ENCODE measurements at places on chromosomes 5 and 9.

DNA sequence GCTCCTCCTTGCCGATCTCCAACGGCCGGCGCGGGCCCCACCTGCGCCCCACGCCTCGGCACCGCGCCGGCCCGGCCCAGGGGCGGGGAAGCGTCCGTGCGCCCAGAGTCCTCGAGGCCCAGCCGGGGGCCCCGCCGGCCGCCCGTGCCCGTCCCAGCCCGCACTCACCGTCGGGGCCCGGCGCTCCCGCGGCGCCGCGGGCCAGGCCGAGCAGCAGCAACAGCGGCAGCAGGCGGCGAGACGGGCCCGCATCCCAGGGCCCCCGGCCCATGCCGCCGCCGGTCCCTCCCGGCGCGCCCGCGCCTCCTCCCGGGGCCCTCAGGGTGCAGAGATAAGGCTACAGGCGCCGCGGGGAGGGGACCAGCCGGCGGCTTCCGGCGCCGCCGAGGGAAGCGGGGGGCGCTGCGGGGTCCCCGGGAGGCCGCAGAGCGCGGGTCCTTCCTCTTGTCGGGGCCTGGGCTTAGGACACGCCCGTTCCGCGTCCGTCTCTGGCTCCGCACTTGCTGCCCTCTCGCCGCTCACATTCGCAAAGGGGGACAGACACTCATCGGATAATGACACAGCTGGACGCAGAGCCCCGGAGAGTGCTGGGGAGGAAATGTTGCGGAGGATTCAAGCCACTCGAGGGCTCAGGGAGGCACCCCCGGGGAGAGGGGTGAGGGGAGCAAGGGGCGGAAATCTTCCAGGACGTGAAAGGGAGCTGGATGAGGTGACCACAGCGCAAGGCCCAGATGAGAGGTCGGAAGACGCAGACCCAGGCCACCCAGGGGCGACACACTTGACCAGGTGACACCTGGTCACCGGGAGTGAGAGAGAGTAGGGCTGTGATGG, at the start of gene SUSD1:
Gene SUSD1 (minus strand): TSS at position 333 of the 831 bp plus-strand sequence. CDS start 62 bp downstream, at position 271.
- DNase-seq: no peak

DNA sequence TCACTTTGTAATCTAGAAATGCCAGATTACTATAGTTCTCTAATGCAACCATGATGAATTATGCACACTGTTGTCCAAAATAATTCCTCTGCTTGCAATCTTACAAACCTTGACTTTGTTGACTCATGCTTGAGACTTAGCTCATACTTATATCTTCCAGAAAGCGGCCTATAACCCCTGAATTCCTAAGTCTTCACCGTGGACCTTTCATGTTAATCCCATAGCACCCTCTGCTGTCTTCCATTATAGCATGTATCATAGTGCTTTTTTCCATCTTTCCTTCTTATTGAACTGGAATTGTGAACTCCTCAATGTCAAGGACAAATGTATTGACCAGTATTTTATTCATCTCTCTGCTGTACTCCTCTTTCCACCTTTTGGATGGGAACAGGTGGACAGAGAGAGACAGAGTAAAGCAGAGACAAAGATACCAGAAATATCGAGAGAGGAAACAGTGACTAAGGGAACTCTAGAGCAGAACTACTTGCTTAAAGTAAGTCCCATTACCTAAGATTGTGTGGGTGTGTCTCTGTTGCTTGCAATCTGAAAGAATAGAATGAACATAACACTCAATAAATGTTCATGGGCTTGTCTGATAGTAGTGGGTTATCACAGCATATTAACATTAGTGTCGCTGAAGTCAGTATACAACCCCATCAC, 110.0 kb downstream of the LURAP1L start:
- no peak for DNase-seq

GRCh38 chr9:36486329-36486932, 86.3 kb upstream of the MELK start:
- no peak for DNase-seq

DNA sequence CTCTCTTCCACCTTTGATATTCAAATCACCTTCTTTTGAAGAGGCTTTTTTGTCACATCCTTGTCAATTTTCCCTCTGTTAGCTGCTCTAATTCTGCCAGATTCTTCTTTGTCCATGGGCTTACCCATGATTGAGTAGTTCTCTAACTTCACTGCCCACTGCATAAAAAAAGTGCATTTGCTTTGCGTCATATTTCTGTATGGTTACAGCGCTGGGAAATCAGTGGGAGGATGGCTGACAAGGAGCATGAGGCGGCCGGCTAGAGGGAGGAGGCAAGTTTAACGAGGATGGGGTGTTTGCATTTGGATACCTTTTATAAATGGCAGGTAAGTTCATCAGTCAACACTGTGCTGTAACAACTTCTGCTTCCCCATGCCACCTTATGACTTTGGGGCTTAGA, 116.5 kb upstream of the LHFPL2 start:
- no peak for DNase-seq

- no peak for DNase-seq
Measured at GRCh38 chr5:157865781-157866180, 6.8 kb upstream of the CLINT1 start.

GRCh38 chr5:154002093-154002492, 36.6 kb downstream of the FAM114A2 start:
- DNase-seq: no peak

DNA sequence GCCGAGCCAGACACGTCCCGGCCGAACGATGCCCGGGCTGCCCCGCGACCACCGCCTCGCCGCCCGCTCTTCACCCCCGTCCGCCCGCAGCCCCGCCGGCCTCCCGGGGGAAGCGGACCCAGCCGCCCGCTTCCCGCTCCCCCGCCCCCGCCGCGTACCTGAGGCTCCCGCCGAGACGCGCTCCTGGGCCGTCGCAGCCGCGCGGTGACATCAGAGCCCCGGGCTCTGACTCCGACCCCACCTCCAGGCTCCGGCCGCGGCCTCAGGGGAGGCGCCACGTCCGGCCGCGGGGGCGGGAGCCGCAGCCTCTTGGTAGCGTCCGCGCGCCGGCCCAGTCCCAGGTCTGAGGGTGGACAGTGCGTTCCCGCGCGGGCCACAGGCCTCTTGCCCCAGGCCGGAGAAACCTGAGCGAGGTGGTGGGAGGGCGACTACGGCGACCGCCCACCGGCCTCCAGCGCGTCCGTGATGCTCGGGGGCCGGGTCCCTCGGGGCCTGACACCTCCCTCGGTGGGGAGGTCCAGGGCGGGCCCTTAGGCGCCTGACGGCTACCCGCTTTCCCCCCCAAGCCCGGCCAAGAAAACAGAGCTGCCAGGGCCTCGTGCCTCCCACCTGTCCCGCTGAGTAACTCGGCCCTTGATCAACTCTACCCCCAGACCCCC, at the start of gene SHROOM1:
Gene SHROOM1 (minus strand): TSS at position 212 of the 659 bp plus-strand sequence. CDS start 4,507 bp downstream, outside the sequence.
- no peak for DNase-seq

- DNase-seq: no peak
Measured at GRCh38 chr5:146052780-146053179, 52.6 kb downstream of the PLAC8L1 start.

DNA sequence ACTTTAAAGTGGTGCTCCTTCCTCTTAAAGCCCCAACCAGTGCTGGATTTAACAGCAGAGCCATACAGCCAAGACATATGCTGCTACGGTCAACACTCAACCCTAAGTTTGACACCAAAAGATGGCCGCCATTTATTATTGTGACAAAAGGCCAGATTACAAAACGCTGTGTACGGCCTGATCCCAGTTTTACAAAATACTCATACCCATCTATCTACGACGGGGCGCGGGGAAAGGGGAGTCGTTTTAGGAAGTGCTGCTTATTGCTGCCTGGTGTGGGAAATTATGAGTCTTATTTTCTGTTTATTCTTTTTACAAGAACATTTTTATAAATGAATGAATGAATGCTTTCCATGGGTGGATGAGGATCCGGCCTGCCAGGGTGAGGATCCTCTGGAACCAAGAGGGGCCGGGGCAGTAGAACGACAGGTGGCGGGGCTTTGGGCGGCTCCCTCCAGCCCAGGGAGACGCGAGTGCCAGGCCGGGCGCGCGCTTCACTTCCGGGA, 457 bp upstream of the IDNK start:
- DNase-seq: no peak

- no peak for DNase-seq
Measured at GRCh38 chr5:120516805-120517204, 52.7 kb downstream of the PRR16 start.

DNA sequence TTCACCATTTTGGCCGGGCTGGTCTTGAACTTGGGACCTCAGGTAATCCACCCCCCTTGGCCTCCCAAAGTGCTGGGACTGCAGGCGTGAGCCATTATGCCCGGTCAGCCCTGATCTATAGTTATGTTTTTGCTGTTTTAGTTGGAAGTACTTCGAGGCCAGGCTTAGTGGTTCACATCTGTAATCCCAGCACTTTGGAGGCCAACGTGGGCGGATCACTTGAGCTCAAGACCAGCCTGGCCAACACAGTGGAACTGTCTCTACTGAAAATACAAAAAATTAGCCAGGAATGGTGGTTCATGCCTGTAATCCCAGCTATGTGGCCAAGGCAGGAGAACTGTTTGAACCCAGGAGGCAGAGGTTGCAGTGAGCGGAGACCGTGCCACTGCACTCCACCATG, 2.0 kb downstream of the HSPA9 start:
- DNase-seq: no peak

- DNase-seq: no peak
Measured at GRCh38 chr5:7317751-7318150, 78.2 kb upstream of the ADCY2 start.

DNA sequence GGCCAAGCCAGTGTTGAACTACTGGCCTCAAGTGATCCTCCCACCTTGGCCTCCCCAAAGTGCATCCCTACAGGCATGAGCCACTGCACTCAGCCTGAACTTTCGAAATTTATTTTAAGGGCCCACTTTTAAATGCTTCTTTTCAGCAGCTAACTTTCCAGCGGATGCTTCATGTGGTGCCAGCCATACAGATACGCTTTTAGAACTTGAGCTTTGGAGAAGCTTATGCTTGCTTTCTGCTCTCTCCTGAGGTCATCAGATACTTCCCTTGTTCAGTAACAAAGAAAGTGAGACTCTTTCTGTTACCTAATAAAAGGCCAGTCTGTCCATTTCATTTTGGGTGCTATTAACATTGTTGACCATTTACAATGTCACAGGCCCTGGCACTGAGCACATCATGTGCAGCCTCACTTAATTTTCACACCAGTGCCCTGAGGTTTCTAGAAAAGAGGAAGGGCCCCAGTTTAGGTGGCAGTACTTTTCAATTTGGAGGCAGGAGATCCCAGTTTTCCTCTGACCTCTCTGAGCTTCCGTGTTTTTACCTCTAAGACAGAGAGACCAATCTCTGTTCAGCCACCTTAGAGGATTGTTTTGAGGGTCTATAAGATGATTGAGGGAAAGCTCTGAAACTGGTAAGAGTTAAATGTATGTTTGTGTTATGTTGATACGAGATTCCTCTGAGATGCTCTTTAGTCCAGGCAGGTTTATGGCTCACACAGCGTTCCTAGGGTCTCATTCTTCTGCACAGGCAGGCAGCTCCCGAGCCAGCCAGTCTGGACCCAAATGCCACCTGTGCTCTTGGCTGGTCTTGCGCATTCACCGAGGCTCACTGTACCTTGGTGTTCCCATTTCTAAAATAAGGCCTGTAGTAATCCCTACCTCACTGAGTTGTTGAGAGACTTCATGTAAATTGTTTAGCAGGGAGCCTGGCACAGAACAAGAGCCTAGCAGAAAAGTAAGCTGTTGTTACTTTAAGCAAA, 4.4 kb downstream of the ABL1 start:
- DNase-seq: no peak

All from stimulated activated CD4-positive, alpha-beta T cell treated with anti-CD3 and anti-CD28 coated beads, Interleukin-1b, Interleukin-23, amount 100 ng/mL, for 1 hour (primary cell).